ENCODE measurements at places on chromosomes 1 and 21. TPM values are rescaled to one million over a fixed set of nuclear protein-coding genes. Genes with fewer than 3 reads are reported as not detected.

Gene KCNA10
- total RNA-seq: not detected

GRCh38 chr1:207619871-207620542, 24.9 kb upstream of the CR1L start:
- DNase-seq: no peak

DNA sequence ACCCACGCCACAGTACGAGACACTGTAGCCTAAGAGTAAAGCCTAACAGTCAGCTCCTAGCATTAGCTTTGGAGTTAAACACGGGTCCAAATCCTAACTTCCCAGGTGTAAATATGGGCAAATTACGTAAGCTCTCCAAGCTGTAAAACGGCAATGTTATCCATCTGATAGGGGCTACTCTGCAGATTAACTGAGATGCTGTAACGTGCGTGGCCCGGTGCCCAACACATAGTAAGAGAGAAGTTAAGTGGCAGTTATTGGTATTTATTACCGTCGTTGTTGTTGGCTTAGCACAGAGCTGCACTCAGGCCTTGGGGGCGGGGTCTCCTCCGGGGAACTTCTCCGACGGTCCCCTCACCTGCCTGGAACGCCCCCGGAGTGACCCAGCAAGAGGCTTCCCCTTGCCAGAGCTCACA, 457 bp downstream of the TRAPPC3 start:
- DNase-seq: no peak

GRCh38 chr1:212203630-212204029, 81.6 kb upstream of the PPP2R5A start:
- no peak for DNase-seq

DNA sequence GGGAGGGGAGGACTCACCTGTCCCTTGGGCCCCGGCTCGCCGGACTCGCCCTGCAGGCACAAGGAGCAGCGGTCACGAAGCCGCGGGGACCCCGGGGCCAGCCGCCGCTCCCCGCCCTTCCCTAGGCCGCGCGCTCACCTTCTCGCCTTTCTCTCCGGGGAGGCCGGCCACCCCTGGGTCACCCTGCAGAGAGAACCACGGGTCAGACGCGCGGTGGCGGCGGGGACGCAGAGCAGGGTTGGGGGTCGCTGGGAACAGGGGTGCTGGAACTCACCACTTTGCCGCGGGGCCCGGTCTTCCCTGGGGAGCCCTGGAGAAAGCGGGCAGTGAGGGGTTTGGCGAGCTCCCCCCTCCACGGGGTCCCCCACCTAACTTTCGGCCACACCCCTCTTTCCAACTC, 13.3 kb downstream of the COL9A2 start:
- no peak for DNase-seq

DNA sequence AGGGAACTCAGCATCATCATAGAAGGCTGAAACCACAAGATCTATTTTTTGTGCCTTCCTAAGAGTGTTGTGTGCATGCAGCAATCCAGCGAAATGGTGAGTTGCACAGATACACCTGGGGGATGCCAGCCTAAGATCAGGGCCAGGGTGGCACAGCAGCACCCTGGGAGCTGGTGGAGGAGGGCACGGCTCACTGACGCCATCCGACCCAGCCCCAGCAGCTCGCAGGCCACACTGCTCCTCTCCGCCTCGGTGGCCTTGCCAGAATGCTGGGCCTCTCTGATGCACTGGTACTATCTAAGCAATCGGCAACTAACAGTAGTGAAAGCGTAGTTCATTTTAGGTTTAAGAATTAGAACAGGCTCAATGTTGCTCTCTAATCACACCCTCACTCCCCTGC, 37.8 kb downstream of the CAPZB start:
- no peak for DNase-seq

GRCh38 chr1:17045150-17045549, 8.7 kb downstream of the SDHB start:
- DNase-seq: no peak

- no peak for DNase-seq
Observed at GRCh38 chr1:67618285-67619018, 66.5 kb upstream of the GADD45A start.

Data from left ventricle myocardium inferior (tissue), 1 donor.